ENCODE measurements at places on chromosomes 13 and 19.
A peak's percentile ranks its signal among the peaks of the same experiment; 100 is the strongest.

GRCh38 chr13:23678795-23679194, 108.6 kb downstream of the TNFRSF19 start:
- no peak for DNase-seq

DNA sequence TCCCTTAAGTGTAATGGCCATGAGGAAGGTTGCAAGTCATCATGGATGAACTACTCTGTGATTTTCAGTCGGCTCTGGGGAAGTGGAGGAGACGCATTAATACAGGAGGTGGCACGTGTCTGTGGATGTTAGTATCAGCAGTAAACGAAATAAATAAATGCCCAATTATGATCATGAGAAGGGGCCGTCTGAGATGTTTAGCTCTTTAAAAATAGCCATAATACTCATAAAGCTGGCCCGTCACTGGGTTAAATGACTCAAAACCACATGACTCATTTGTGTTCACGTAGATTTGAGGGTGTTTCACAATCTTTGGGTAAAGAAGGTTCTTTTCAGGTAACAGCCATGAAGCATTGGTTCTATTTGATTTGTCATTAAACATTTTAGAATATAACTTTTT, 620.6 kb downstream of the GPC6 start:
- DNase-seq: peak; percentile 7

GRCh38 chr19:55247621-55248099, 11.2 kb downstream of the PPP6R1 start:
- DNase-seq: no peak

GRCh38 chr19:17180997-17181702, 34.0 kb upstream of the USE1 start:
- DNase-seq: no peak

- peak; percentile 13 for DNase-seq
These were observed 312.6 kb downstream of the SLITRK6 start for GRCh38 chr13:85486663-85487062.

DNA sequence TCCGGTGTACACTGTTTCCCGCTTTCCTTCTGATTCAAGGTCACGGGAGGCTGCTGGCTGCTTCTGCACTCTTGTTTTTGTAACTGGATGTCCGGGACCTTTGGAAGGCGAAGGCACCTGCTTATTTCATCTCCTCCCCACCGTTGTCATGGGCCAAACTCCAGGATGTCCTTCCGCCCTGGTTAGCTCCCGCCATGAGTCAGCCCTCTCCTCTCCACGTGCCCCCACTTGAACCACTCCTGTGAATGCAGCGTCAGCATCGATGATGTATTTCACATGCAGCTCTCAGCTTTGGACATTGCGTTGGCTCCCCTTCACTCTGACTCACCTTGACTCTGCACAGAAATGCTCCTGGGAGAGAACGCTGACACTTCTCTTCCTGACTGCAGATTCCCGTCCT, 5.5 kb upstream of the GALP start:
- no peak for DNase-seq

GRCh38 chr13:34767778-34768177, 174.3 kb upstream of the NBEA start:
- DNase-seq: no peak

GRCh38 chr13:51004111-51004865, 94.7 kb downstream of the RNASEH2B start:
- no peak for DNase-seq

DNA sequence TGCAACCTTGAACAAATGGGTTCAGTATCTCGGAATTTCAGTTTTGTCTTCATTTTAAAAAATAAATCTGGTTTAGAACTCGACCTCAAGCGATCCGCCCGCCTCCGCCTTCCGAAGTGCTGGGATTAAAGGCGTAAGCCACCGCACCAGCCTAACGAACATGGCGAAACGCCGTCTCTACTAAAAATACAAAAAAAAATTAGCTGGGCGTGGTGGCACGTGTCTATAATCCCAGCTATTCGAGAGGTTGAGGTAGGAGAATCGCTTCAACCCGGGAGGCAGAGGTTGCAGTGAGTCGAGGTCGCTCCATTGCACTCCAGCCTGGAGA, 571 bp downstream of the ZNF302 start:
- DNase-seq: no peak

- peak; percentile 85 for DNase-seq
These were observed 109.5 kb downstream of the TBC1D4 start for GRCh38 chr13:75372517-75372916.

- no peak for DNase-seq
These were observed 44.6 kb upstream of the LSM14A start for GRCh38 chr19:34127684-34128189.

- DNase-seq: no peak
These were observed 43.5 kb upstream of the CLDN10 start for GRCh38 chr13:95508996-95509395.

- no peak for DNase-seq
These were observed 335.1 kb downstream of the GPC6 start for GRCh38 chr13:93561576-93562225.

DNA sequence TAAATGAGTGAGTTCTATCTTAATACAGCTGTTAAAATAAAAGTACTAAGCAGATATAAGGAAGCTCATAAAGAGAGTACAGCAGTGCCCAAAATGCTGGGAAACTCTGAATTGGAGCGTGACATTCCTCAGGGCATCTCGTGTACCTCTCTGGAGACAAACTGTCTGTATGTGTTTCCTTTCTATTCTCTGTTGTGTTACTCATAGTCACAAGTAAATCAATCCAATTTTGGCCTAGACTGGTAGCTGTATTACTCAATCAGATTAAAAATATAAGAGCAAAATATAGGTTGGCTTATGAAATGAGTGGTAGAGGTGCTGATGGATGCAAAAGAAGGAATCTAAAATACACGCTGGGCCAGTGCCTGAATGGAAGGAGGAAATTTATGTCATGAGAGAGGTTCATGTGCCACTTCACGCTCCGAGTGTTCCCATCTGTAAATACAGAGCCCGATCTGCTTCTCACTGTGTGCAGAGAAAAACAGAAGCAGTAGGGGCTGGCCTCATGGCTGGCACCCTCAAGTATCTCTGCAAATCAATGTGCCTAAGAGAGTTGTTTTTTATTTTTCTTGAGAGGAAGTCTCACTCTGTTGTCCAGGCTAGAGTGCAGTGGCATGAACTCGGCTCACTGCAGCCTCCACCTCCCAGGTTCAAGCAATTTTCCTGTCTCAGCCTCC, 58.7 kb upstream of the RGCC start:
- DNase-seq: no peak

DNA sequence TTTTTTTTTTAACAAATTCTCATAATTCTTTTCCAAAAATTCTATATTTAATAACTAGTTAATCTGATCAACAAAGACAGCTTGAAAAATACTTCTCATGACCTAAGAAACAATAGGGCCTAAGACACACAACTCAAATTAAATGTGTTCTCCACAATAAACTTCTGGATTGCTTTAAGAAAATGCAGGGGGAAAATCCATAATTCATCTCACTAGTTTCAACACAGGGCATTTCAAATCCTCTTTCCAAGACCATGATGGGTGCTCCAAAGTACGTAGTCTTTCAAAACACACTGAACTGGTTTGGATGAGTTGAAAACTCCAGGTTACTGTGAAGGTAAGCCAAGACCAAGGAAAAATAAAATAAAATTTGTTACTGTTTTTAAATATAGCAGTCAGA, 62.6 kb downstream of the DCLK1 start:
- DNase-seq: no peak

DNA sequence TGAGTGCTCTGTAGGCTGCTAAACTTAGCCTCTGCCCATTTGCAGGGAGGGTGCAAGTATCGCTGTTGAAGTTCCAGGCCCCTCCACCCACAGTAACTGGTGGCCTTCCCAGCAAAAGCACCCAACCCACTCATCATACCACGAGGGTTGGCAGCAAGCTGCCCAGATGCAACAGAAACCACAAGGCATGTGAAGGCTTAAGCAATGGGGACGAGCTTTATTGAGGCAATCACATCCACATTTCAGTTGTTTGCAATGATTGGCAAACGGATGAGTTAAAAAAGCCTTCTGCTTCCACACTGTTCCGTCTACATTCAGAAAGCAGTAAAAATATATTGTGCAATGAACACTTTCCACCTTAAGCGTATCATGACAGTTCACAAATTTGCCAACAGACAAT, 10.3 kb downstream of the GJB6 start:
- no peak for DNase-seq

- peak; percentile 86 for DNase-seq
These were observed 130.3 kb upstream of the LSM14A start for GRCh38 chr19:34041925-34042521.

GRCh38 chr13:50198508-50198907, 183.3 kb downstream of the KCNRG start:
- peak; percentile 18 for DNase-seq

DNA sequence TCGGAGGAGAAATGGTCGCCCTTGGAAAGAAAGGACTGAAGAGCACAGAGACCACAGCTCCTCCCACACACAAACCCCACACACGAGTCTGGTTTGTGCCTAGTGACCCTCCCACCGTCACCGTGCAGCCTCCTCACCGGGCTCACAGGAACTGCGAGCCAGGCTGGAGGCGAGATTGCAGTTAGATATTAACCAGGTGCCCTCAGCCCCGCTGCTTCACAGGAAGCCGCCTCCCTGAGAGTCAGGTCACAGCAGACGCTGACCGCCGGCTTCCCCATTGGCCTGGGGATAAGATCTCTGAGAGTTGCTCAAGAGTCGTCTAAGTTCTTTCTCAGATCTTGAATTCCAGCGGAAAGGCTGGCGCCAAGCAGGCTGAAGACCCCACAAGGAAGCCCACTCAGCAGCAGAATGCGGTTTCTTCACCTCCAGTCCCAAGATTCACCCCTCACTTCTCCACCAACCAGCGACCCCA, 870 bp downstream of the ZNF44 start:
- DNase-seq: peak; percentile 98

- DNase-seq: no peak
These were observed 1.6 kb upstream of the TYROBP start for GRCh38 chr19:35909684-35910035.

GRCh38 chr19:8025316-8025715, 19.9 kb upstream of the ELAVL1 start:
- DNase-seq: no peak

- DNase-seq: no peak
These were observed at the start of gene OXGR1 for GRCh38 chr13:96994017-96994857. Gene OXGR1 (minus strand): TSS chr13:96994476. CDS start chr13:96987759, 6,717 bp downstream.

DNA sequence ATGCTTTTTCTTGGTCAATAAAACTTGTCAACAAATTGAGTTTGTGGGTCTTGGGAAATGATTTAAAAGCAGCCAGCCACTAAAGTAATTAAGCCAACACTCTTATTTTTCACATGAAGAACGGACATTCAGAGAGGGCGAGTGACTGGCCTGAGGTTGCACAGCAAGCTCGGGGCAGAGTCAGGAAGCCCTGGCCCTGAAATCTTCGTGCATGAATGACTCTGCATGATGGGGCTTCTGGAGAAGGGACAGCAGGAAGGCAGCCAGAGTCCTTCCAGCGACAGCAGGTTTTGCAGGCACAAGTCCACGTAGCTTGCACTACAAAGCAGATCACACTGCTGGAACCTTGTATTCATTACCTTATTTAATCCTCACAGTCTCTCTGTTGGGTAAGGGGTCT, 232.5 kb downstream of the ZNF536 start:
- no peak for DNase-seq

DNA sequence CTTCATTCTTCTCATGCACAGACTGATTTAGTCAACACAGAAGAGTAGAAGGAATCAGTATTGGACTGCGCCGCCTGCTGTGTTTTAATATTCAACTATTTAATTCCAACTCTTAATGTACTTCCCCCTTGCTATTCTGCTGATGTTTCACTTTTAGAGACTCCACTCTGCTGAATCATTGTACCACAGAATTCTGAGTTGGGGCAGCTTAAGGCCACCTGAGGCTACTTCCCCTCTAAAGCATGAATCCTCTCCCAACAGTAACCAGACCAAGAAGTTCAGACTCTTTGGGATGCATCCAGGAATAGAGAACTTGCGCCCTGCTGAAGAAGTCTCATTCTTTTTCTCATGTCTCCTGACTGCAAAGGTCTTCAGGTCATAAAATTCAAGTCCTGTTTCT, 708.8 kb downstream of the UQCRFS1 start:
- peak; percentile 90 for DNase-seq

DNA sequence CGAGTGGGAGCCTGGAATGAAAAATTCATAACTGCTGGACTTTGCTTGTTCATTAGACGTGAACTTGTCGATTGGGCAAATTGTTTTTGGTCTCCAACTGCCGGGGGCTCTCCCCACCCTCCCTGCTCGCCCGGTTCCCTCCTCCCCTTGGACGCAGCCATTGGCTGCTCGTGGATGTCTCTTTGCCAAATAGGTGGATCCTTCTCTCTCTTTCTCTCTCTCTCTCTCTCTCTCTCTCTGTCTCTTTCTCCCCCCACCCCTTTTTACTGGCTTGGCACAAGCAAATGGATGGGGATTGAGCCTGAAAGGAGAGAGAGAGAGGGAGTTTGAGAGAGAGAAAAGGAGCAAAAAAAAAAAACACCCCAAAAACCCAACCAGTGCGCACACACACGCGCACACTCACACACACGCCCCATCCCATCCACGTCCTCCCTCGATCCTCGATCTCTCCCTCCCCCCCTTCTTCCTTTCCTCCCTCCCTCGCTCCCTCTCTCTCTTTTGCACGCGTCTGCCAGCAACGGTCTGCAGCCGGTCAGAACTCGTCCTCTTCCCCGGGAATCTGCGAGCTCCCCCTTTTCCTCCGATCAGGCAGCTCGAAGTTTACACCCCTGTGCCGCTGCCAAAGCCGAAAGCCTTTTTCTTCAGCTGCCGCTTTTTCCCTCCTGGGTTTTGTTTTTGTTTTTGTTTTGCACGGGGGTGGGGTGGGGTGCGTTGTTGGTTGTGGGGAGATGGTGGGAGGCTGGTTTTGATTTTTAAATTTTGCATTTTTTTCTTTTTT, 27.8 kb downstream of the NFIX start:
- DNase-seq: peak; percentile 80

DNA sequence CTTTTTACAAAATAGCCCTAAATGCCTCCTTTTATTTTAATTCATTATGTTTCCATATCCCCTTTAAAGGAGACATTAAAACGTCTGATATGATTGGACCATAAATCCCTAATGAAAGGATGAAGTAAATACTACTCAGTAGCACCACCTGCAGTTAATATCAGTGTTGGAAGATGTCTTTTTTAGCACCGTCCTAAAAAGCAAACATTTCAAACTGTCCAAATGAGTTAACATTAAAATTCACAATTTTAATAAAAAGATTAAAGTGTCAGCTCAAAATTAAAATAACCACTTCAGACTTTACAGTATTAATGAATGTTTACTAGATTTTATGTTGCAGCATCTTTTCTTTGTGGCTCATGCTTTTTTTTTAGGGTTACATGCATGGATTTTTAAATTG, 12.3 kb downstream of the ZNF507 start:
- DNase-seq: no peak

DNA sequence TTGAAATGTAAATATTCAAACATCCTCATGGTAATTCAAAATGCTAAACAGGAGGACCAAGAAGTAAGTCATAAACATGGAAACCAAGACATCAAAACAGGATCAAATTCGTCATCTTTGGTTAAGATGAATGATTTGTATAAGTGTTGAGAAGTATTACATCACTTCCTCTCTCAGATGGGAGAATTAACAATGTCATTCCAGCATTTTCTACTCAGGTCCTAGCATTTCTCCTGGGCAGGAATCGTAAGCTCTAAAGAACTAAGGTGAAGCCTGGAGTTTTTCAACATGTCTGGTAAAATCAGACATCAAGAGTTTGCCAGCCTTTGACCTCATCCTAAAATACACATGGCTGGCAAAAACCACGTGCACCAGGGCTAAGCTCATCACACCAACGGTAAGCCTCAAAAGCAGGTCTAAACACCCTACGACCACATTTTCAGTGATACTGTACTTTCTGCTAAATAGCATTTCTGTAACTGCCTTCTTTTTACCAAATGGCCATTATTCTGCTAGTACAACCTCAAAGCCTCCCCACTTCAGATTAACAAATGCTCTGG, 24.8 kb downstream of the RANBP3 start:
- DNase-seq: peak; percentile 6

GRCh38 chr13:36211567-36211966, 2.8 kb downstream of the SOHLH2 start:
- DNase-seq: no peak
